Mammary epithelial cell (primary cell): ENCODE measurements at places on chromosomes 5 and 9. TPM values are rescaled to one million over a fixed set of nuclear protein-coding genes. Genes with fewer than 3 reads are reported as not detected.

- DNase-seq, result no peak
These were observed 257.6 kb downstream of the TAF11L14 start for GRCh38 chr5:17891881-17892280.

- DNase-seq, result no peak
These were observed 61.0 kb downstream of the C5 start for GRCh38 chr9:120989065-120989464.

DNA sequence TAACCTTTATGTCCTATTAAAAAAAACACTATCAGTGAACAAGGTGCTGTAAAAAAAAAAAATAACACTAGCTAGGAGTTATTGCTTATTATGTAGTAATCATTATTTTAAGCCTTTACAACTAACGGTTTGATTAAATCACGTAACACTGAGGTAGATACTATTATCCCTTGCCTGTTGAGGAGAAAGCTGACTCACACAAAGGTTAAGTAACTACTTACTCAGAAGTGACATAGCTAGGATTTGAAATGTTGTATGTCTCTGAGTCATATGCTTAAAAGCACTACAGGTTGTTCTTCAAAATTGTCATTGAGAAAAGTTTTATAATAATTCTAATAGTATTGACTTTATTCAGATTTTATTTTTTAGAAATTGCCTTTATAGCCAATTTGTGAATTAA, 8.8 kb downstream of the TENT2 start:
- DNase-seq, result peak; percentile 83

BAAT gene
- polyA plus RNA-seq, result 0.02 TPM

DNA sequence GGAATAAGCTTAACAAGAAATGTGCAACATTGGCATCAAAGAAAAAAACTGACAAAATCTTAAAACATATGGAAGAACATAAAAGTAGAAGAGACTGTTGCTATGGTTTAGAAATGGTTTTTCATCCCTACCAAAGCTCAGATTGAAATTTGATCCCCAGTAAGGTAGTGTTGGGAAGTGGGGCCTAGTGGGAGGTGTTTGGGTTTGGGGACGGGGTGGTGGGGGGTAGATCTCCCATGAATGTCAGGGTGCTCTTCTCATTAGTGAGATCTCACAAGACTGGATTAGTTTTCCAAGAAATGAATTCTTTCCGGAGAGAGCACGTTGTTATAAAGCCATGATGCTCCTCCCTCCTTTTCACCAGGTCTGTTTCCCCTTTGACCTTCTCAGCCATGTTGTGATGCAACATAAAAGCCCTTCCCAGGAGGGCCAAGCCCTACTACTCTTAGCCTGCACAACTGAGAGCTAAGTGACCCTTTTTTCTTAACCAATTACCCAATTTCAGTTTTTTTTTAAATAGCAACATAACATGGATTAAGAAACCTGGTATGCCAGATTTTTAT, 10.6 kb downstream of the TMEM167A start:
- DNase-seq, result no peak

DNA sequence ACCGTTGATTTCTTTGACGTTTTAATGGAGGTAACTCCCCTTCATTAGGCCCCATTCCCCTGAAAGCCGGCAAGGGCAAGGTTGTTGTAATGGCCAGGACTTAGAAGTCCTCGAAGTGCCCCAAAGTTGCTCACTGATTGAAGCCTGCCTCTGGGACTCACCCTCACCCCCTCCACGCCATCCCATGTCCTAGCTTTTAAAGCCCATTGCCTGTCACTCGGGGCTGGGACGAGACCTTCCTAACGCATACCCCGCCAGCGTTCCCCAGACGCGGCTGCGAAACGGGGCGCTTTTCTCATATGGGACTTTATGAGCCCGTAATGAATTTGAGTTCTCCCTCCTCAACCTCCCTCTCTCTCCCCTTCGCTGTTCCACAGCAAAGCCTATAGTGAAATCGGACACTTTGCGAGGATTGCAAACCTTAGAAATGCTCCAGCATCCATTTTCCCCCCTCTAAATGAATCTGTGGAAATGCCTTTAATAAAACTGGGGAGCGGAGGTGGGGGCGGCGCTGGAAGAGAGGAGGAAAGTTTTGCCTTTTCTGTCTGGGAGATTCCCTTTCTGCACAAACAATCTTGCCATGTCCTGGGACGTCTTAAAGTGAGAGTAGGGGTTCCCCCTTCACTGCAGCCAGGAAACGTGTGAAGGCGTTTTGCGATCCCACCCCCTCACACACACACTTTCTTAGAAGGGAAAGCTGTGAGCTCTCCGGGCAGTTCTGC, 1.5 kb downstream of the PAPPA start:
- no peak for DNase-seq

- DNase-seq, result no peak
These were observed 31.1 kb downstream of the SEC61B start for GRCh38 chr9:99253134-99253533.

GPR151 gene
- polyA plus RNA-seq, result not detected

GRCh38 chr9:109416135-109416706, 81.9 kb downstream of the PTPN3 start:
- DNase-seq, result no peak

DNA sequence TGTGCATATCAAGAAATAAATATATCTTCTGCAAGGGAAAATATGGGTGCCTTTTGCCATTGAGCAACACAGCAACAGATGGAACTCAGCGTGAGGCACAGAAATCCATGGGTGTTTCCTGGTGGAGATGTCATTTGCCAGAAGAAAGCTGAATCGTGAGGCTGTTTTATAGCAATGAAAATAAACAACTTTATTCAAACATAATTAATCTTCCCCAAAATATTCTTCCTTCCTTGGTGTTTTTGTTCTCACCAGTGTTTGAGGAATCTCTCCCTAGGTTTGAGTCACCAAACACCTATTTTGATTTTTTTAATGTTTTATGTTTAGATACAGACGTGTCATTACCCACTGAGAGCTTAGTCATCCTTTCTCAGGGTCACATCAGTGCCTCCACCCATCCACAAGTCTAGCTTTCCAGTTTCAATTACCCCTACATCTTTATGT, 65.8 kb upstream of the PAPPA start:
- DNase-seq, result peak; percentile 84

GRCh38 chr5:154318691-154319090, 127.1 kb upstream of the SAP30L start:
- no peak for DNase-seq

GRCh38 chr5:124724357-124725039, 21.9 kb downstream of the ZNF608 start:
- no peak for DNase-seq

PLAC8L1 gene
- polyA plus RNA-seq, result 0.11 TPM

- DNase-seq, result no peak
These were observed 4.6 kb downstream of the ENHO start for GRCh38 chr9:34518110-34518616.

DNA sequence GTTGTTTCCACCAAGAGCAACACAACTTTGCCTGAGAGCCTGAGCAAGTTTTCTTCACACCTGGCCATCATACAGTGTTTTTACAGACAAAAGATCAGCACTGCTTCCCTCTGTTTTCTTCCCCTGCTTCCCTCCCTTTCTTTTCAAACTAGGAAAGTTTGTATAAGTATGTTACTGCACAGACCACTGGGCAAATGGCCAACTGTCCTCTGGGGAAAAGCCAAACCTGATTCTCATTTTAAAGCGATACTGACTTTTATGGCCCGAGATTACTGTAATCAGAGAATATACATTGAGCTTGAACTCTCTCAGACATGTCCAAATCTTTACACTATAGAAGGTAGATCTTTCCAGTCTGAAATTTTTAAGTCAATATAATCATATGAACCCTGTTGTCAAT, 415.0 kb downstream of the NFIB start:
- DNase-seq, result no peak

MYOT gene
- polyA plus RNA-seq, result 0.75 TPM

- no peak for DNase-seq
These were observed 1089.9 kb upstream of the CDH6 start for GRCh38 chr5:30103452-30104202.

- no peak for DNase-seq
These were observed 36.6 kb downstream of the UHRF2 start for GRCh38 chr9:6449645-6450044.

- no peak for DNase-seq
These were observed 445.8 kb upstream of the RIOK2 start for GRCh38 chr5:97628807-97629206.

GRCh38 chr9:77588271-77588937, 59.7 kb downstream of the GNA14 start:
- DNase-seq, result peak; percentile 55

DNA sequence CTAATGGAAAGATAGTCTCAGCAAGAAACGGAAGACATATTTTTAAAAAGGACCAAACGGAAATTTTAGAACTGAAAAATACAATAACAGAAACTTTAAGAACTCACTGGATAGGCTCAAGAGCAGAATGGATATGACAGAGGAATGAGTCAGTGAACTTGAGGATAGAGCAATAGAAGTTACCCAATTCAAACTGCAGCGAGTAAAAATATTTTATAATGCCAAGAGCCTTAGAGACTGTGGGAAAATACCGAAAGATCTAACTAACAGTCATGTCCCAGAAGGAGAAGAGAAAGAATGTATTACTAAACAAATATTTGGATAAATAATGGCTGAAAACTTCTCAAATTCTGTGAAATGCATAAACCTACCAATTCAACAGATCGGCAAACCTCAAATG, 40.8 kb downstream of the ADAMTS2 start:
- DNase-seq, result no peak
